Transverse colon (tissue), 4 donors: ENCODE measurements at places on chromosomes 6 and 20. TPM values are rescaled to one million over a fixed set of nuclear protein-coding genes. Genes with fewer than 3 reads are reported as not detected.
A peak's percentile ranks its signal among the peaks of the same experiment; 100 is the strongest.

GRCh38 chr6:25630508-25631278 is 21.3 kb upstream of the SCGN start:
- no peak for DNase-seq
- no peaks in the 10 kb centered on the region for H3K36me3 ChIP-seq
- no peak overlapping the region for H3K27ac ChIP-seq
- no peaks in the 10 kb centered on the region for H3K4me1 ChIP-seq

DNA sequence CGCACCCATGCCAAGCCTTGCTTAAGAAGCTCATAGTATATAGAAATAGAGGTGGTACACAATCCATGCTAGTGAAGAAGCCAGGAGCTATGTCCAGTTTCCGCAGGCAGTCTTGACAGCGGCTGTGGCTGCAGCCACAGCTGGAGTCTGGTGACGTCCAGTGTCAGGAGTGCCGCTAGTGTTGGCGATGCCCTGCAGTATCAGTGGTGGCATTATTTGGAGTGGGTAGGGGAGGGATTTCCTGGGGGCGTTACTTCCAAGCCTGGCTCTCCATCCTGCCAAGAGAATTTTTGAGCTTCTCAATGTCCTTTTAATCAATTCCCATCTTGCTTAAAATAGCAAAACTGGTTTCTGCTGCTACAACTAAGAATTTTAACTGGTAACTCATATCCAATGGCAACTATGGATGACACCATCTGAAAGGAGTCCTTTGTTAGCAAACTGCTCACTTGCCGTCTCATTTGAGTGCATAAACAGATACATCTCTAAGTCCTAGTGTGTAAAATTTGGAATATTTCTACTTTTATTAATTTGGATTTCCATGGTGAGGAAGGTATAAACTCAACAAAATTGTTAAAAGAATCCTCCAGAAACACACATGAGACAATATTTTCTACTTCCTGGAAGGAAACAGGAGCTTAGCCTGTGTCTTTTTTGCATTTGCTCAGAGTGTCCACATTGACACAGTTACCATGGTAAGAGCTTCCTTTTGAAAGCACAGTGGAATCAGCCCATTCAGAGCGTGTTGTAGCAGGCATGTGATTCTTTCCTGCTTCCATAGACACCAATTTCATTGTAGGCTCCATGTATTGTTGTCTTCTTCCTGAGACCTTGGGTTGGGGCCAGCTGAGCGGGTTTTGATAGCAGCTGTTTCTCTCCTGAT is 44.6 kb upstream of the PXDC1 start:
- H3K27me3 ChIP-seq: no peaks in the 10 kb centered on the region
- DNase-seq: no peak
- no peak overlapping the region for H3K27ac ChIP-seq
- no peaks in the 10 kb centered on the region for H3K36me3 ChIP-seq

DNA sequence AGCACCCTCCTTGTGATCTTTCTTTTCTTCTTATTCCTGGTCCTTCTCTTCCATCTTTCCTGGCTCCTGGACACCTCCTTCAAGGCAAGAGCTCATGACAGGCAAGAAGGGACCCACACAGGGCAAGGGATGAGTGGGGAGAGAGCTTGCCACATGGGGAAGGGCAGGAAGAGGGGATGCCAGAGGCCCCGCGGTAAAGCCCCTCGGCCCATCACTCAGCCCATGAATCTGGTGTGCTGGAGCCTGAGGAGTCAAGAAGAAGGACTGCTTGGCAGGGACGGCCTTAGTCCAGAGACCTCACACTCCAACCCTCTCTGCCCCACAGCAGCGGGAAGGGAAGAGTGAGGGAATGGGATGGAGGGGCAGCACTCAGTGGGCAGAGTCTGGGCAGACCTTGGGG is 52.3 kb upstream of the SAYSD1 start:
- no peak for DNase-seq
- H3K4me1 ChIP-seq: peaks cover 30% of the 10 kb centered on the region
- no peak overlapping the region for H3K27ac ChIP-seq
- peaks cover 3% of the 10 kb centered on the region for H3K27me3 ChIP-seq

DNA sequence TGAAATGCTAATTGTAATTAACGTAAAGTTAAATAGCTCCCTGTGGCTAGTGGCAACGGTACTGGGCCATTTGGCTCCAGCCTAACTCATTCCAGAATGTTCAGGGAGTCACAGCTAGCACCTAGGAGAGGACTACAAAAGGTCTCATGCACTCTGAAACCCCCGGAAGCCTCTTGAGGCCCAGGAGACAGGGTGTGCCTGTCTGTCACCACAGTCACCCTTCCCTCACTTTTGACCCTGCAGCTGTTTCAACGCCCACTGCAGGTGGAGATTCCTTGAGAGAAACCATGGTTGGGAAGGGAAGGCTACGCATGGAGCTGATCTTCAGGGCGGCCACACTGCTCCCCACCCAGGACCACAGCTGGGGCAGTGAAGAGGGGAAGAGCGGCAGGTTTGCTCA is 58.6 kb downstream of the SULF2 start:
- H3K27ac ChIP-seq: no peak overlapping the region
- H3K36me3 ChIP-seq: no peaks in the 10 kb centered on the region
- no peaks in the 10 kb centered on the region for H3K4me1 ChIP-seq
- DNase-seq: no peak

The MMS22L gene
- total RNA-seq: 12.6 TPM

- no peaks in the 10 kb centered on the region for H3K27me3 ChIP-seq
- DNase-seq: no peak
Measured at GRCh38 chr6:95423331-95423730, 154.0 kb upstream of the MANEA start.

GRCh38 chr6:140774080-140774505 is 1358.6 kb upstream of the GJE1 start:
- no peak overlapping the region for H3K27ac ChIP-seq
- no peak overlapping the region for H3K4me3 ChIP-seq
- no peaks in the 10 kb centered on the region for H3K4me1 ChIP-seq
- DNase-seq: no peak
- no peaks in the 10 kb centered on the region for H3K27me3 ChIP-seq

GRCh38 chr6:68760941-68761676 is 126.0 kb downstream of the ADGRB3 start:
- DNase-seq: no peak
- H3K27me3 ChIP-seq: no peaks in the 10 kb centered on the region
- H3K36me3 ChIP-seq: no peaks in the 10 kb centered on the region
- no peak overlapping the region for H3K4me3 ChIP-seq
- H3K27ac ChIP-seq: no peak overlapping the region

The CST7 gene
- total RNA-seq: 3.3 TPM

DNA sequence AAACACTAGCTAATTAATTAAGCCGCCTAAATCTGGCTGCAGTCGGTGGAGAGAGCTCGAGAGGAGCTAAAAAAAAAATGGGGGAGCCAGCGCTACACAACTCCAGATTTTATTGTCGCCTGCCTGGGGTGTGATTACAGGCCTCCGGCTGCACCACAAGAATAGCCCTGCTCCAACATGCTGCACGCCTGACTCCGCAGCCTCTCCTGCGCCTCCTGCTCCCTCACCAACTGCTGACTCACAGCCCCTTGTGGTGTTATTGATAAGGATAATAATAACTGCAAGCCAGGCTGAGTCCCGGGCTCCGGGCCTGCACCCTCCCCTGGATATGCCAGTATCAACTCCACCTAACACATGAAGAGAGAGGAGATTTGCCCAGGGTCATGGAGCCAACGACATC is 16.8 kb downstream of the SIRPA start:
- no peak overlapping the region for H3K27ac ChIP-seq
- H3K36me3 ChIP-seq: no peaks in the 10 kb centered on the region
- no peaks in the 10 kb centered on the region for H3K27me3 ChIP-seq
- H3K4me3 ChIP-seq: no peak overlapping the region
- H3K4me1 ChIP-seq: no peaks in the 10 kb centered on the region

DNA sequence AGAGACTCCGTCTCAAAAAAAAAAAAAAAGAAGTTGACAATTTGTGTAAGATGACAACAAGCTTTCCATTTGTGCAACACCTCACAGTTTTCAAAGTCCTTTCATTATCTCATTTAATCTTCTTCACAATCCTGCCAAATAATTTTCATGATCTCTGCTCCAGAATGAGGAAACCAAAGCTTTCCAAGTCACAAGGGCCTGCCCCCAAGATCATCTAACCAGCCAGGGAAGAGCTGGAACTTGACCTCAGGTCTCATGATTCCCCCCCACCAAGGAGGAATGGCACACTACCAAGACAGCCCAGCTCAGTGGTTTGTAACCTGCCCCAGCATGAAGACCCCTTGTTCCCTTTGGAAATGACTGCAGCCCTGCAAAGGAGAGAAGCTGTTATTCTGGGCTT is 74.0 kb upstream of the PIM1 start:
- DNase-seq: no peak
- no peak overlapping the region for H3K4me3 ChIP-seq
- no peaks in the 10 kb centered on the region for H3K27me3 ChIP-seq

DNA sequence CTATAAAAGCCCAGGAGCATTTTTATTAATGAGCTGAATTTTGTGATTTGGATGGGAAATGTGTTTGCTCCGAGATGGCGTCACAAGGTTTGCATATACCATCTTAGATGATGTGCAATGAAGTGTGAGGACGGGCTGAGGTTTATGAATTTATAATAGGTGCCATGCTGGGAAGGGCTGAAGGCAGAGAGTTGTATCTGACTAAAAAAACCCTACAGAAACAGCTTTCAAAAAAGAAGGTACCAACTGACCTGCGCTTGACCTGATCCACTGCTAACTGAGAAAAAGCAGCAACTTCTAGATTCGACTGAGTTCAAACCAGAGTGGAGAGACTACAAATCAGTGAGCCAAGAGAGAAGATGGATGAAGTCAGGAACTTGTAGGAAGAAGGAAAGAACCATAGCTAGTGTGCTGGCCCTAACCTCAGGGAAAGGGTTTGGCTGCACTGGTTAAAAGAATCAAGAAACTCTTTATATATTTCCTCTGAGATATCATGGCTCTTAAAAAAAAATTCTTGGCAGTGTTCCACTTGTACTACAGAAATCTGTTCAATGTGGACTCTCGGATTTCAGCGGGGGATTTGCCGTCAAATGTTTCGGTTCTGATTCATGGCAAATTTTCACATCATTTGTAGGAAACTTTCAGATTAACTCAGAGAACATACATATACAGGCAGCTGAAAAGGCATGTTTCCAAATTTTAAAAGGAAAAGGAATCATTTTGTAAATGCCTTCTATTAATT is 56.5 kb upstream of the HDGFL1 start:
- no peaks in the 10 kb centered on the region for H3K4me1 ChIP-seq
- H3K4me3 ChIP-seq: no peak overlapping the region
- H3K36me3 ChIP-seq: no peaks in the 10 kb centered on the region
- no peaks in the 10 kb centered on the region for H3K27me3 ChIP-seq
- no peak overlapping the region for H3K27ac ChIP-seq

- H3K4me1 ChIP-seq: peaks cover 3% of the 10 kb centered on the region
- no peak overlapping the region for H3K4me3 ChIP-seq
- no peaks in the 10 kb centered on the region for H3K27me3 ChIP-seq
- H3K27ac ChIP-seq: peak overlapping the region; percentile 79
- H3K36me3 ChIP-seq: no peaks in the 10 kb centered on the region
Measured at GRCh38 chr20:23624324-23624691, 13.4 kb downstream of the CST3 start.

DNA sequence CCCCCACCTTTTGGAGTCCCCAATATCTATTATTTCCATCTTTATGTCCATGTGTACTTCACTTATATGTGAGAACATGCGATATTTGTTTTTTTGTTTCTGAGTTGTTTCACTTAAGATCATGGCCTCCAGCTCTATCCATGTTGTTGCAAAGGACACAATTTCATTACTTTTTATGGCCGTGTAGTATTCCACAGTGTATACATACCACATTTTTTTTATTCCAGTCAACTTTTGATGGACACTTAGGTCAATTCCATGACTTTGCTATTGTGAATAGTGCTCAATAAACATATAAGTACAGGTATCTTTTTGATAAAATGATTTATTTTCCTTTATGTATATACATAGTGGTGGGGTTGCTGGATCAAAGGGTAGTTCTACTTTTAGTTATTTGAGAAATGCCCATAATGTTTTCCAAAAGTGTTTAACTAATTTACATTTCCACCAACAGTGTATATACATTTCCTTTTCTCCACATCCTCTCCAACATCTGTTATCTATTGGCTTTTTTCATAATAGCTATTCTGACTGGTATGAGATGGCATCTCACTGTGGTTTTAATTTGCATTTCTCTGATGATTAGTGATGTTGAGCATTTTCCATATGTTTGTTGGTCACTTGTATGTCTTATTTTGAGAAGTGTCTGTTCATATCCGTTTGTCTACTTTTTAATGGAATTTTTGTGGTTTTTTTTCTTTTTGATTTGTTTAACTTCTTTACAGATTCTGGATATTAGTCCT is 34.0 kb upstream of the COL10A1 start:
- H3K4me1 ChIP-seq: no peaks in the 10 kb centered on the region
- no peak overlapping the region for H3K27ac ChIP-seq
- no peak for DNase-seq
- no peaks in the 10 kb centered on the region for H3K27me3 ChIP-seq
- no peaks in the 10 kb centered on the region for H3K36me3 ChIP-seq
- H3K4me3 ChIP-seq: no peak overlapping the region

DNA sequence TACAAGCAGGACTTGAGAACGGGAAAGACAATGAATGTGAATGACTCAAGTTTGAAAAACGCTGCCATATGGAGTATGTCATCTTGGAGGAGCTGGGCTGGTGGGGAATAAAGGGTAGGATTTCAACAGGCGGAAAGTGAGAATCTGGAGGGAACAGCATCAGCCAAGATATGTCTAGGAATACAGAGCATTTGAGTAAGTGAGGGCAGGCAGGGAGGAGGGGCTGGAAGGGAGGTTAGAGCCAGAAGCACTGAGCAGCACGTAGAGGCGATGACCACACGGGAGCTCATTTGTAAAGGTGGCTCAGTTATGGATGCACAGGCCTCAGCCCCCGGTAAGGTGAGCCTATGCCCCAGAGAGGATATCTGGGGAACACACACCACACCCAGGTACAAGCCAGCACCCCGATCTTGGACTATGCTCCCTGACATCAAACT is 115.1 kb downstream of the ZMYND8 start:
- H3K4me1 ChIP-seq: peaks cover 4% of the 10 kb centered on the region
- peak; percentile 23 for DNase-seq
- peaks cover 37% of the 10 kb centered on the region for H3K36me3 ChIP-seq
- H3K4me3 ChIP-seq: no peak overlapping the region

DNA sequence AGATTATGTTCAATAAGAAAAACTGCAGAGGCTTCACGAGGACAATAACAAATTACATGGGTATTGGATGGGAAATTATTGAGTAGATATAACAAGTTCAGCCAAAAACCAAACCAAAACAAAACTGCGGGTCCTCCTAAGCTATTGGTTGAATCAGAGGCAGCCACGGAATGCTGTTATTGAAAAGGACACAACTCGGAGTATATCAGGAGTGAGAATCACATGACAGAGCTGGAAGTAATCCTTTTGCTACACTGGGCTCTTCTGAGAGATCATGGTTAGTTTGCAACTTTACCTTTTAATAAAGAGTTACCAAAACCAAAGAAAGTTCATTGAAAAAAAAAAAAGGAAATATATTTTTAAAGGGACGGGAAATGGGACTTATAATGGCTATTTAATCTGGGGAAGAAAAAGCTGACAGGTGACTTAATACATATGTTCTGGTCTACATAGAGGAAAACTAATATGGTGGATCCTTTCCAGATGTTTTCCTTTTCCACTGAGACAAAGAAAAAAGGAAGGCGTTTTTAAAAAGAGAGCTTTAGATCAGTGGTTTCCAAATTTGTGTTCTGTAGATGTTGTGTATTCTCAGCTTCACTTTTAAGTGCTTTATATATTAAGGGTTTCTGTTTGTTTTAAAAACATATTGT is 6.9 kb upstream of the CITED2 start:
- no peaks in the 10 kb centered on the region for H3K27me3 ChIP-seq
- no peak overlapping the region for H3K4me3 ChIP-seq
- no peak overlapping the region for H3K27ac ChIP-seq
- no peaks in the 10 kb centered on the region for H3K36me3 ChIP-seq
- no peak for DNase-seq

- peaks cover 56% of the 10 kb centered on the region for H3K27me3 ChIP-seq
- DNase-seq: no peak
- H3K36me3 ChIP-seq: no peaks in the 10 kb centered on the region
- no peak overlapping the region for H3K27ac ChIP-seq
- H3K4me3 ChIP-seq: no peak overlapping the region
Measured at GRCh38 chr6:35759426-35759825, 17.0 kb upstream of the CLPSL2 start.

The VEGFA gene
- total RNA-seq: 131 TPM
